ENCODE measurements at places on chromosomes 5 and 9. TPM values are rescaled to one million over a fixed set of nuclear protein-coding genes. Genes with fewer than 3 reads are reported as not detected.

ECSCR gene
- total RNA-seq: not detected

DNA sequence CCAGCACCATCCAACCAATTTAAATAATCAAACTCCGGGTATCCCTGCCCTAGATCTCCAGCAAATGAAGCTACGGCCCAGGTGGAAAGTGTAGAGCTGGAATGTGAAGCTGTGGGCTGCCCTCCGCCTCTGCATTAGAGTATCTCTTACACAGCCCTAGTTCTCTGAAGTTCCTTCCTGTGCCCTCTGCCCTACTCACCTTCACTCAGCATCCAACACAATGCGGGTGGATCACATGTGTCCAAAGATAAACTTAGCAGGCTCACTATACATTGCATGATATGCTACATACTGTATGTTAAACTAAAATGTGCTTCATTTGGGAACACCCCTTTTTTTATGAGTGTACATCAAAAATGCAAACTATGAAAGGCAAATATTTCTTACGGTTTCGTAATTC is 70.0 kb upstream of the RAD23B start:
- DNase-seq: no peak

RPL12 gene
- total RNA-seq: 1,318 TPM

DCAF10 gene
- total RNA-seq: 19.6 TPM

CHSY3 gene
- total RNA-seq: 6.7 TPM

GRCh38 chr5:75281716-75282465 is 45.2 kb upstream of the ANKRD31 start:
- DNase-seq: no peak

WHRN gene
- total RNA-seq: 12.5 TPM

DNA sequence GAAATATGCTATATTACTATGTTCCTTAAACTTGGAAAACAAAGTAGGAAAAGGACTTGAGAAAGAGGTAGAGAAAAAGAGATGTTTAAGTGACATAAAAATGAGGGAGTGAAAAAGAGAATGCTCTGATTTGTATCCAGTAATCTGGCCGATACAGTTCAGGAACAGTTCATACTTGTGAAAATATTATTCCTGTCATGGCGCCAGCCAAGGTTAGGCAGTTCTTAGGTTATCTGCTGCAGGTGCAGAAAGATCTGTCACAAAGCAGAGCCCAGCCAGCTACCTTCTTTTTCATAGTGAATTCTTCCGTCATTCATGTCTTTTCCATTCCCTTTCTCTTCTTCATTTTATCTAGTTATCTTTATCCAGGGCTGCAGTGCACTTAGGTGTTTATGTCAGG is 256.3 kb downstream of the ADAMTSL1 start:
- DNase-seq: no peak

NRG2 gene
- total RNA-seq: 16.5 TPM

DNA sequence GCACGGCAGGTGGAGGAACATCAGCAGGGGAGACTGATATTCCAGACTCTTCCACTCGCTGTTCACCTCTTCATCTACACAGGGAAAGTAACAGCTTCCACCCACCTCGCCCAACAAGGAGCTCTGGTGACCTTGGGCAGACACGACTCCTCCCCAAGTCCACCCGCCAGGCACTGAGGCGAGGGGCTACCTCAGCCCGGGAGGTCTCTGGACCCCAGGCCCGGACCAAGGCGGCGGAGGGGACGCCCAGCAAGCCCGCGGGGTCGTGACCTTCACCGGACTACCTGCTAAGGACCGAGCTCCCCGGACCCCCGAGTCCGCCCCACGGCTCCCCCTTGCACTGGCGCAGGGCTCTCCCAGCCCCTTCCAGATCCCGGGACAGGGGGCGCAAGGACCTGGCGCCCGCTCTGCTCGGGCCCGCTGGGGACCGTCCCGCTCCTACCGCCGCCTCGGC is 70.2 kb upstream of the LPCAT1 start:
- DNase-seq: no peak

BTNL8 gene
- not detected for total RNA-seq

- no peak for DNase-seq
These were observed 226.1 kb downstream of the SLIT3 start for GRCh38 chr5:169074839-169075238.

PCDHB12 gene
- total RNA-seq: 9.5 TPM

- DNase-seq: peak; percentile 84
These were observed at the start of gene NFIB for GRCh38 chr9:14313951-14314423. NFIB (minus strand) TSS chr9:14314141; CDS start chr9:14313511, 630 bp downstream.

DNA sequence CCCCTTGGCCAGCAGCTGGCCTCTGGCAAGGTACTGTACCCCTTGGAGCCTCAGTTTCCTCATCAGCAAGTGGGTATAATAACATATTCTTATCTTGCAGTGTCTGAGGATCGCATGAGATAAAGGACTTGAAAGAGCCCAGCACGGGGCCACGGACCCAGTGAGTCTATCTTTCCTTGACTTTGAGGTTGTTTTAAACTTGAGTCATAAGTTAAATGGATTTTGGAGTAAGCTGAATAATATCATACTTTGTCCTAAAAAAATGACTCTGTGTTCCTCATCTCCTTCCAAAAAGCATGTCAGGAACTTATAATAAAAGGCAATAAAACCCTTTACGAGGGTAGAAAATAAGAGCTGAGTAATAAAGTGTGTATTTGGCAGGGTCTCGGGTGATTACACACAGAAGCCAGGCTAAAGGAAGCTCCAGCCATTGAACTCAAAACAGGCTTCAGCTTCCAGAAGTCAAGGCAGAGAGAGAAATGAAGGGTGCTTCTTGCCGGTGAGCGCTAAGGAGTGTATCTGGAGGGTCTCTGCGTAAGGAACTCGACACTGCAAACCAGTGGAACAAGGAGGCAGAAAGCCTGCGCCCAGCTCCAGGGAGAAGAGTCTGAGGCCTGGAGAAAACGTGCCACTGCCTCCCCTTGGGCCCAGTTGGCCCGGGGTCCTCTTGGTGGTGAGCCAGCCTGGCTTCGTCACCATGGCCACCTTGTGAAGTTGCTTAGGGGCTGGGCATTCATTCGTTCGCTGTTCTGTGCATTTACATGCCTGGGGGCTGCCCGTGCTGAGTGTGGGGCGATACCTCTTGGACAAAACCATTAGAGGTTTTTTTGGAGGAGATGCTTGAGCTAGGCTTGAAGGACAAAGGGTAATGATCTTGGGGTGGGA is 72.4 kb upstream of the PHYKPL start:
- no peak for DNase-seq

DNA sequence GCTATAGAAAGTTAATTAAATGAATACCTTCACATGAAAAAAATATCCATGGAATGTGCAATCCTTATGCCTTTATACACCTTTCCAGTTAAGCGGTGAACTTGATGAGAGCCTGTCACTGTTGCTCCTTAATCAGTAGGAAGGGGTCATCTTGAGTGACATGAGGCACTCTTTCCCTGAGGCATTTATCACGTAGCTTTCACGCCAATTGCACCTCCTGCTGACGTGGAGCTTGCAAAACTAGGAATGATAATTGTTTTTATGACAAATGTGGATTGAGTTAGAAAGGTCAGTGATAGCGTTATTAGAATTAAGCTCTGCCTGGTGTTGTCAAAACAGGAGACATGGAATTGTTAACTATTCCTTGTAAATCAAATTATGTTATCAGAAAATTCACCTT is 79.7 kb downstream of the SLF1 start:
- DNase-seq: no peak

CCNH gene
- total RNA-seq: 72.2 TPM

- DNase-seq: no peak
These were observed 63.6 kb upstream of the DIRAS2 start for GRCh38 chr9:90706230-90706629.

GRCh38 chr5:74282490-74282889 is 358.0 kb downstream of the ENC1 start:
- DNase-seq: no peak

GRCh38 chr5:172952034-172952511 is 7.2 kb upstream of the RPL26L1 start:
- no peak for DNase-seq

LRRC26 gene
- total RNA-seq: not detected

STKLD1 gene
- 2.0 TPM for total RNA-seq

CTXN3 gene
- not detected for total RNA-seq

SLC27A6 gene
- total RNA-seq: 41.3 TPM

DNA sequence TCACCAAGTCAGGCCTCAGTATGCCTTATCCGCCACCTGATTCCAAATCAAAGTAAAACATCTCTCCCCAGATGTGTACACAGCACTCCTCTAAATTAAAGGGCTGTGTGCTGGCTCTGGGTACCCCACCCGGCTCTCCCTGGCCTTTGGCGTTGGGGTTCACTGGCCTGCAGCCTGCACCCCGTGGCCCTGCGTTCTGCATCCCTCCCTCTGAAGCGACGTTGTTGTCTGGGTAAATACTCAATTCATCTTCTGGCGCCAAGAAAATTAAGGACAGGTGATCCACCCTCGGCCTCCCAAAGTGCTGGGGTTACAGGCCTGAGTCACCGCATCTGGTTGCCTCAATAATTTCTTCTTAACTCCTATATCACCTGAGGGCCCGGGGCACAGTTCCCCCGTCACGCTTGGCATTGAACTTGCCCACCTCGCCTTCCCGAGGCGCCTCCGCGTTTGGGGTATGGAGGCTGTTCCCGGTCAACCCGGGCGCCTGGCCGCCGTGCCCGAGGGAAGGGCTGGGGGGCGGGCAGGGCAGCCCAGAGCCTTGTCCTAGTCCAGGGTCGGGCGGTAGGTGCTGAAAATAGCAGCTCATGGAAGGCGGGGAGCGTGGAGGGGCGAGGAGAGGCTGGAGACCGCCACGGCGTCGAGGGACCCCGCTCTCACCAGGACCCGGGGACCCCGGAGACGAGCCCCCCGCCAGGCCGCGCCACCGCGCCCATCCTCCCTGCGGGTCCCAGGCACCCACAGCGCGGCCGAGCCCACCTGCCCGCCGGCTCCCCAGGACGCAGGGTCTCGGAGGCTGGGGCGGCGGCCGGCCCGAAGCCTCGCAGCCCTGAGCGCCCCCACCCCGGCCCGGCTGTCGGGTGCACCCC is 531 bp downstream of the ABO start:
- no peak for DNase-seq

RECK gene
- 6.4 TPM for total RNA-seq

- peak; percentile 73 for DNase-seq
These were observed 214.4 kb downstream of the NXNL2 start for GRCh38 chr9:88749420-88749819.

TNFAIP8 gene
- 20.8 TPM for total RNA-seq

DNA sequence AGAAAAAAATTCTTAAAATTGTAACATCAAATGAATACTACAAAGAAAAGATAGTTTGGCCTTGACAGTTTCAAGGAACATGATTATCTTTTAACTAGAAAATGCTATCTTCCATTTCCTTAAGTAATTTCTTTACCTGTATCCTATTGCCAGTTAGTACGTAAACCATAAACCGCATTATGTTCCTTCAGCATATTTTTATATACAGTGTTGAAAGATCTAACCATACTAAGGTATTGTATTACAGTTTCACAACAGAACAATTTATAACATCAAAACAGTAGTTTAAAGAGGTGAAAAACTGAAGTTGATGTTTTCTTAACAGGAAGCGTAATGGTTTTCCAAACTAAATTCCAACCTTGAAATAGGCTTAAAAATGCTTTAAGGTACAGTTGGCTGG is 45.1 kb downstream of the GLRX start:
- DNase-seq: no peak

Data from cardiac muscle cell (in vitro differentiated cells and primary cell).